ENCODE measurements at places on chromosomes 1 and 21.

DNA sequence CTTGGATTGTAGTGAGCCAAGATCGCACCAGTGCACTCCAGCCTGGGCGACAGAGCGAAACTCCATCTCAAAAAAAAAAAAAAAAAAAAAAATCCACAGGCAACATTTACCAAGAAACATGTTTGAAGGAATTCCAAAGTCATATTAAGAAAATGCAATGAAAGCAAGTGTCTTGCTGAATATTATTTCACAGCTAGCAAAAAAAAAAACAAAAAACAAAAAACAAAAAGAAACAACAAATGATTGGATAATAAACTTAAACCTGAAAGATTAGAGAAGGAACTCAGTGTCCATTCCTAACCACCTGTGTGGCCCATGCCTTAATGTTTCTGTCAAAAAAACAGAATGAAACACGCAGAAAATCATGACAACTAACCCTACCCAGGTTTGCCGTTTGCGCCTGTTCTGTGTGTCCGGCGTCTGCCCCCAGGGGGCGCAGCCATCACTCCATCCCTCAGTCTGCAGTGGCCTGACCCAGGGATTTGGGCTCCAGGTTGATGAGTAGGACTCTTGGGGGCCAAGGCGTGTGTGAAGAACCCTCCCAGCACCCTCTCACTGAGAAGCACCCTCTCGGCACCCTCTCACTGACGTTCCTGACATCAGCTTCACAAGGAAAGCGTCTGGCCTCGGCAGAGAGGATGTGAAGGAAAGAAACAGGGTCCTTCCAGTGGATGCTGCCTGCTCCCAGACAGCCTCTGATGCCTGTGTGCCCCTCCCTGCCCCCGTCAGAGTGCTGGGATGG, 19.2 kb upstream of the PTTG1IP start:
- DNase-seq = no peak

DNA sequence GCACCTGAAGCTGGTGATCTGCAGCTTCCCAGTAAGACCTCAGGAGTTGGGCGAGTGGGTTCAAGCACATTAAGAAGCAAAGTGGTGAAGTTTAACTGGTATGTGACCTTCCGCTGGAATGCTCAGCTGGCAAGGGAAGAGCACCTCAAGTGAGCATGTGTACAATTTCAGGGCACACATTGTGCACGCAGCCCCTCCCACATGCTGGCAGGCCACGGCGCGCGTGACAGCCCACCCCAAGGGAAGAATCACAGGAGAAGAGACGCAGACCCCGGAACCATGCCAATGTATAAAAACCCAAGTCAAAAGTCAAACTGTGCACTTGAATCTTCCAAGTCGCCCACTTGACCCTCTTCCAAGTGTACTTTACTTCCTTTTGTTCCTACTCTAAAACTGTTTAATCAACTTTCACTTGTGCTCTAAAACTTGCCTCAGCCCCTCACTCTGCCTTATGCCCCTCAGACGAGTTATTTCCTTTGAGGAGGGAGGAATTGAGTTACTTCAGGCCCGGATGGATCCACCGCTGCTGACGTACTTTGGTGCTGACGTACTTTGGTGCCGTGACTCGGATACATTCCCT, 20.0 kb downstream of the LRRC3 start:
- DNase-seq = no peak

GRCh38 chr1:25123551-25123950, 108.8 kb downstream of the SYF2 start:
- no peak for DNase-seq

GRCh38 chr1:210750468-210750867, 383.5 kb downstream of the KCNH1 start:
- DNase-seq = no peak

DNA sequence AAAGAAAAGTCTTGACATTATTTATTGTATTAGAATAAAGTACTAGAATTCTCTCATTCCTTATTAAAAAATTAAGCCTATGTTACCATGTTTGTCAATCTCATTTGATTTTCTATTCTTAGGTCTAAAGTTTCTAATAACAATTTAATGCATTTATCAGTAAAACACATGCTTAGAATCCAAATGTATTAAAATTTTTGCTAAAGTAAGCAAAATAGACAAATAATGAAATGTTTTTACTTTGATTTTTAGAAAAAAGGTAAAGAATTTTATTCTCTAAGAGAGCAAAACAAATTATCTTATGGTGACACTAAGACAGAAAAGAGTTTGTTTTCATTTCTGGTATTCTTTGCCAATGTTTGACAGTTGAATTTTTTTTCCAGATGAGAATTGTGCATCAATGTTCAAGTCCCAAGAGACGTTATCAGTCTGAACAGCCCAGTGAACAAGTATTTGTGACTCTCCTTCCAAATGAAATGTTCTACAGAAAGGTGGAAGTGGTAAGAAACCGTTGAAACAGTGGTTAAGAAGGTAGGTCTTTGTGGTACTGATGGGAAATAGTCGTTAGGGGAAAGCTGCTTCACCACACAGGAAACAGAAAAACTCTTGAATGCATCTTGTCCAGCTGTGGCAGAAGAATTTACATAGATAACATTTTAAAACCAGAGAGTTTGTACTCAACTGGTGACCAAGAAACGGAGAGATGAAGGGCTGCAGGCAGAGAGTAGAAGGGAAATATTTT, 402.5 kb downstream of the PTPRC start:
- no peak for DNase-seq

DNA sequence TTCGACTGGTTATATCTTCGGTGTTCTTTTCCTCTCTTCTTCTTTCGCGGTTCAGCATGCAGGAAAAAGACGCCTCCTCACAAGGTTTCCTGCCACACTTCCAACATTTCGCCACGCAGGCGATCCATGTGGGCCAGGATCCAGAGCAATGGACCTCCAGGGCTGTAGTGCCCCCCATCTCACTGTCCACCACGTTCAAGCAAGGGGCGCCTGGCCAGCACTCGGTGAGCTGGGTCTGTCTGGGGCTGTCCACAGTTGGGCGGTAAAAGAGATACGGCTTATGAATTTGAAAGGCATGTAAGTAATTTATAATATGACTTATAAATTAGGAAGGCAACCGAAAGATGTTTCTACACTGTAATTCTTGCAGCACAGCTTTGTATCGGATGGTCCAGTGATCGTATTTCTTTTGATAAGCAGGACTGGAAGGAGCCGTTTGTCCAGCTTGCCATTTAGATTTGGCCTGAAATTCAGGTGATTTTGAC, 334 bp downstream of the CTH start:
- no peak for DNase-seq

DNA sequence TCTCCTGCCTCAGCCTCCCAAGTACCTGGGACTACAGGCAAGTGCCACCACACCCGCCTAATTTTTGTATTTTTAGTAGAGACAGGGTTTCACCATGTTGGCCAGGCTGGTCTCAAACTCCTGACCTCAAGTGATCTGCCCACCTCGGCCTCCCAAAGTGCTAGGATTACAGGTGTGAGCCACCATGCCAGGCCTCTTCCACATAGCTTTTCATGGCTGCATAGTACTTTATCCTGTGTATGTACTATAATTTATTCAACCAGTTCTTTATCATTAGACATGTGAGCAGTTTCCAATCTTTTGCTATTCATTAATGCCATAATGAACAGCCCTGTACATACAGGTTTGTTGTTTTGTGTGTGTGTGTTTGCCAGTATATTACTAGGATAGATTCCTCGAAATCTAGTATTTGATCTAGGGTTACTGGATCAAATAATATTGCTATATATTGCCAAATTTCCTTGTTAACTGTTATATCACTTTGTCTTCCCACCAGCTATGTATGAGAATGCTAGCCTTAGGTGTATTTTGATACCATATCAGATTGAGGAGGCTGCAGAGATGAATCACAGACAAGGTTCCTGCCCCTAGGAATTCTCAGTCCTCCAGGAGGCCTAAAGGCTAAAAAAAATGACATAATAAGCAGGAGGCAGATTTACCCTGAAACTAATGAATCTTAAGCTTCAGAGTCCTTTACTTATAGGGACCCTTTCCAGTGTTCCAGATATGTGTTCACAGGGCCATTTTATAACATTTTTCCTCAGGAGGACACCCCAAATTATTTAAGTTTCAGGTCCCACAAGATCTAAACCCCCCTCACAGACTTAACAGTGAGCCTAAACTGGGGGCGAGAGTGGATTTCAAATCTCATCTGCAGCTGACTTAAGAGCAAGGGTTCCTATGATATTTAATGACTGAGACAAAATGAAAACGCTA, 2.1 kb upstream of the PDIK1L start:
- DNase-seq = no peak

- no peak for DNase-seq
Observed at GRCh38 chr1:63807046-63807445, 33.2 kb downstream of the ROR1 start.

DNA sequence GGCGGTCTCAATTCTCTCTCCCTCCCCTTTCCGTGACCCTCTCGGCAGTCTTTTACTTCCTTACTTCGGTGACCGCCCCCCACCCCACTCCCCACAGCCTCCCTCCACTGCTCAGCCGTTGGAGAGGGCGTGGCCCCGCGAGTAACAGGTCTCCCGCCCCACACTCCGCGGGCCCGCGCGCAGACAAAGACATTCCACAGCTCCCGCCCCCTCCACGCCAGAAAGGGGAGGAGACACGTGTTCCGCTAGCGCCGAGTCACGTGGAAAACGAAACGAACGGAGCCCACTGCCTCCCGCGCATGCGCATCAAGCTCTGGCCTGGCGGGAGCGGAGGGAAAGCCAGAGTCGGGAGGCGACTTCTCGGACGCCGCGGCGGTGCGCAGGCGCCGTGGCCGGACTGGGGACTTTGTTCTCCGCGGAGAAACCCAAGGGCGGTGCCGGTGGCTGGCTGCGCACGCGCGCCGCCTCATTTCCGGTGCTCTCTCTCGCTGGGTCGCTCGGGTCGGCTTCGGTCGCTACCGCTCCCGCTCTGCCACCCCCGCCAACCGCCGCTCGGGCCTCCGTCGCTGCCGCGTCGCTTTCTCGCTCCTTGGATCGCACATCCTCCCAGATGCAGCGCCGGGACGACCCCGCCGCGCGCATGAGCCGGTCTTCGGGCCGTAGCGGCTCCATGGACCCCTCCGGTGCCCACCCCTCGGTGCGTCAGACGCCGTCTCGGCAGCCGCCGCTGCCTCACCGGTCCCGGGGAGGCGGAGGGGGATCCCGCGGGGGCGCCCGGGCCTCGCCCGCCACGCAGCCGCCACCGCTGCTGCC, at the start of gene KHDRBS1:
Gene KHDRBS1 (plus strand): TSS at position 483 of the 813 bp plus-strand sequence. CDS start 128 bp downstream, at position 611.
- DNase-seq = peak; percentile 93

GRCh38 chr1:97654876-97655585, 265.8 kb downstream of the DPYD start:
- no peak for DNase-seq
